ENCODE measurements at places on chromosomes 5 and 9.
A peak's percentile ranks its signal among the peaks of the same experiment; 100 is the strongest.

- no peak for DNase-seq
These were observed 6.2 kb downstream of the GZMA start for GRCh38 chr5:55108661-55109060.

- DNase-seq, result no peak
These were observed 602.6 kb upstream of the DAB2 start for GRCh38 chr5:40027400-40027799.

GRCh38 chr9:86046071-86046636, 53.2 kb downstream of the GOLM1 start:
- DNase-seq, result no peak

DNA sequence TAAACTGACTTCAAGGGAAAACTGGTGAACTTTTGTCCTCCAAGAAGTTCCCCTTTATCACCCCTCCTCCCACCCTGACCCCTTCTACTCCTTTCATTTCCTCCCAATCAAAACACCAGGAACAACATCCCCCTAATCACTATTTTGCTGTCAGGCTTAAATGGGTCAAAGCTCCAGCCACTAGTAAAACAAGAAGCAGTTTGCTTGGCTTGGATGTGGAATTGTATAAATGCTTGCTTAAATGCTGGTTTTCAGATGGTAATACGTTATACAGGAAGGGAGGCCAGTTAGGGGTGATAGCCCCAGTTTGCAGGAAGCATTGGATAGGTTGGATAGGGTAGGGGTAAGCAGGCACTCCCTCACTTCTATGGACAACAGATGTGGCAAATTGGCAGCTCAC, 473.6 kb downstream of the AGTPBP1 start:
- no peak for DNase-seq

DNA sequence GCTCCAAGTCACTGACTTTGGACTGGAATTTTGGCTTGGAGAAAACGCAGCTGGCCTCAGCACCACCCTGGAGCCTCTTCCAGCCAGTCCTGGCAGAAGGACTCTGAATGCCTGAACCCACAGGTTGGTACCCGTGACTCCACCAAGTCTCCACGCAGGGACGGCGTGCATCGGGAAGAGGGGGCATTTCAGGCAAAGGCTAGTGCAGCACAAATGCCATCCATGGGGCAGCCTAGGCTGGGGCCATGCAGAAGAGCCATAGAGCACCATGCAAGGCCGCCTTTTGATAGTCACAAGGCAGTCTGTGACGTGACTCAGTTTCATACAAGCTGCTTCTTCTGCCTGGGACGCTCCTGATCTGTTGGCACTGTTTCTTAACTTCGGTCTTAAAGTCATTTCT, 28.0 kb downstream of the GDNF start:
- no peak for DNase-seq

DNA sequence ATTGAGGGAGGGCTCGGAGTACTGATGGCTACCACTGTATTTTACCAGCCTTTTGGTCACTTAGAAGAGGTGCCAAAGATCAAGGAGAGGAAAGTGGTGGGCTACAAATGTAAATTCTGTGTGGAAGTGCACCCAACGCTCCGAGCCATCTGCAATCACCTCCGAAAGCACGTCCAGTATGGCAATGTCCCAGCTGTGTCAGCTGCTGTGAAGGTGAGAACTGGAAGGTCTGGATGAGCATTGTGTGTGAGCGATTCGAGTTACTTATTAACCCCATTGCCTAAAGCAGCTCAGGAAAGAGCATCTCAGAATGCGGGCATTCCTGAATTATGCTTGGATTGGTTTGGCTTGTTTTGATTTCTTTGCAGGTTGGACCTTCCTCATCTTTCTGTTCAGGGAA, 67.5 kb downstream of the ZNF462 start:
- DNase-seq, result no peak

DNA sequence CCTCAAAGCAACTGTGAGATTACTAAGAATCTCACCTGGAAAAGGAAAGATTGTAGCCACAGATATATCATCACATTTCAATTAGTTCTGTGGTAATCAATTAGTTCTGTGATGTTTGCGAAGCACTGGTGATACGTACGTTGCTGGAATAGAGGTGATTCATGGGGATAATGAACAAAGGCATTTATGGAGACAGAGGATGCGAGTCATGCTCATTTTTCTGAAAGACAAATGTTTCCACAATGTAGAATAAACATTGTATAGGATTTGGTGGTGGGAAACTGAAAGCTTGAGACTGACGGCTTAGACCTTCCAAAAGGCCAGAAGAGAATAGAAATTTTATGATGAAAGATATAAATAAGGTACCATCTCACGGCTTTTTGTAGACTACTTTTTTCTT, 507.3 kb upstream of the TYRP1 start:
- no peak for DNase-seq

- no peak for DNase-seq
These were observed 32.3 kb upstream of the UBTD2 start for GRCh38 chr5:172315587-172316493.

DNA sequence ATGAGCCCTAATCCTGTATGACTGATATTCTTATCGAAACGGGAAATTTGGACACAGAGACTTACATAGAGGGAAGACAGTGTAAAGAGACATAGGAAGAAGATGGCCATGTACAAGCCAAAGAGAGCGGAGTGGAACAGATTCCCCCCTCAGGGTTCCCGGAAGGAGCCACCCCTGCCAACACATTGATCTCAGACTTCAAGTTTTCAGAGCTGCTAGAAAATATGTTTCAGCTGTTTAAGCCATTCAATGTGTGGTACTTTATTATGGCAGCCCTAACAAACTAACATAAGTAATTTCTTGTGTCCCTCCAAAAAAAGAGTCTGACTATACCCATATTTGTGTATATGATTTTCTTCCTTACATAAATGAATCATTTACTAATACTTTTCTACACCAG, 128.0 kb upstream of the STC2 start:
- no peak for DNase-seq

- DNase-seq, result no peak
These were observed 86.3 kb downstream of the SLC44A1 start for GRCh38 chr9:105330755-105331154.

DNA sequence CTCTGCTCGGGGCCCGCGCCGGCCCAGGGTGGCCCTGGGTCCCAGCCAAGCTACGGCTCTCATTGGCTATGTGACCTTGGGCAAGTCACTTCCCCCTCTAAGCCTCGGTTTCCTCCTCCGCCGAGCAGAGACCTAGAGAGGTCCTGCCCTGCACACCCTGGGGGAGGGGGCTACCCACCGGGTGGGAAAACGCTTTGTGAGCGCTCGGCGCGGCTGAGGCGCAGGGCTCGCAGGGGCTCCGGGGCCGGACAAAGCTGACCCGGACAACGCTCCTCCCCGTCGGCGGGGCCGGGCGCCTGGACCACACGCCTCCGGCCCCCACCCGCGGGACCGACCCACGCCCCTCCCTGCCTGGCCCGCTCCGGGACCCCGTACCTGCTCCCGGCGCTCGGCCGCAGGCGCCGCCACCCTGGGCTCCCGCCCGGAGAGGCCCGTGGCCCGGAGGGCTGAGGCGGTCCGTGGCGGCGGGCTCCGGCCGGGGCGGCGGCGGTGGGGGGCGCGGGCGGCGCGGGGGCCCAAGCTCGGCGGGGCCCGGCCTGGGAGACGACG, 85.7 kb upstream of the MELK start:
- DNase-seq, result peak; percentile 11

DNA sequence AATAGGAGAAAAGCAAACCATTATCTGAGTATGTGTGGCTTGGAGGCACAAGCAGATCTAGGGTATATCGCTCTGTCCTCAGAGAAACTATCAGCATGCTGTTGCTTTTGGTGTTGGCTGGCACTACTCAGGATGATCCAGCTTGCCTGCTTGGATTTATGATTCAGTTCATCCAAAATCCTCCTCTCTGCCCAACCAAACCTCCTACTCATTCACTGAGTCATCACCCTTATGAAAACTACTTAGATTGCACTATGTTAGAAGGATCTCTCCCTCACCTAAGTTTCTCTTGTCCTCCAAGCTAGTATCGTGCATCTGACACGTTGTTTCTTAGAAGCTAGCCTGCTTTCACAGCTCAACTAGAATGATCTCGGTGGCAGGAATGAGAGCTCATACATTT, 14.2 kb upstream of the ZBED3 start:
- DNase-seq, result no peak

DNA sequence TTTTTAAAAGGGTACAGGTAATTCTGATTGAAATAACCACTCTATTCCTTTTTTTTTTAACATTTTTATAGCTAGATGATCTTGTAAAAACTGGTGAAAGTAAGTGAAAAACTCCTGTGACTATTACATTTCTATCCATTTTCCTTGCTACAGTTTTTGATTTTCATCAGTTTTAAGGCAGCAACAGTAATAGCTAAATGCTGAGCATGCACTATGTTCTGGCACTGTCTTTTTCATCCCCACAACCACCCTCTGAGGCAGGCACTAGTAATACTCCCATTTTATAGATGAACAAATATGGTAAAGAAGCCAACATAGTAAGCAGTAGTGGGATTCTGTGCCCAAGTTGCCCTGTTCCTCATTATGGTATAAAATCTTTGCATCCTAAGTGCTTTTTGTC, 113.0 kb upstream of the IL7R start:
- no peak for DNase-seq

GRCh38 chr9:98323051-98323830, 67.8 kb upstream of the TBC1D2 start:
- no peak for DNase-seq

DNA sequence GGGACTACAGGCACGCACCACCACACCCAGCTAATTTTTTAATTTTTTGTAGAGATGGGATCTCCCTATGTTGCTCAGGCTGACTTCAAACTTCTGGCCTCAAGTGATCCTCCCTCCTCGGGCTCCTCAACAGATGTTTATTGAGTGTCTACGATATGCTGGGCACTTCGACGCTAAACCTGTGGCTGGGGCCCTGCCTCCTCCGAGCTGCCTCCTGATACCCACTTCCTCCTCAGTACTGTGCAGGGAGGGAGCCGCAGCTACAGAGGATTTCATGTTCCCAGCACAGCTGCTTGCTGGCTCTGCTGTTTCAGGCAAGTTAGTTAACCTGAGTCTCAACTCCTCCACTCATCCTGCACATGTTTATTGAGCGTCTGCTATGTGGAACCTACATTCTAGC, 9.6 kb downstream of the AIF1L start:
- no peak for DNase-seq

DNA sequence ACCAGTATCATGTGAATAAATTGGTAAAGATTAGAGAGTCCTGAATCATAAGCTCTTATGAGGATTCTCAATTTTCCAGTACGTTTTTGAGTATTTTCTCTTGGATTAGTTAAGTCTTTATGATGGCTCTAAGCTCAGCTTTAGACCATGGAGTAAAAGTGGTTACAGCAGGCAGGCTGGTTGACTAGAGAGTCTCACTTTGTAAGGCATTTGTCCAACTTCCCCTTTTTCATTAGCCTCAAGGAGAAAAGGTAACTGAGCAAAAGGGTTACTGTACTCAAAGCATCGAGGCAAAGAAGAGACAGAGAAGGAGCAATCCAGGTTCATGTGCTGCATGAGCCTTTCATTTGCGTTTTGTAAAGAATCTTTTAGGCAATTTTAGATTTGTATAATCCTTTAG, 8.5 kb downstream of the NOP16 start:
- no peak for DNase-seq

GRCh38 chr5:45694255-45694814, 1.8 kb downstream of the HCN1 start:
- no peak for DNase-seq

DNA sequence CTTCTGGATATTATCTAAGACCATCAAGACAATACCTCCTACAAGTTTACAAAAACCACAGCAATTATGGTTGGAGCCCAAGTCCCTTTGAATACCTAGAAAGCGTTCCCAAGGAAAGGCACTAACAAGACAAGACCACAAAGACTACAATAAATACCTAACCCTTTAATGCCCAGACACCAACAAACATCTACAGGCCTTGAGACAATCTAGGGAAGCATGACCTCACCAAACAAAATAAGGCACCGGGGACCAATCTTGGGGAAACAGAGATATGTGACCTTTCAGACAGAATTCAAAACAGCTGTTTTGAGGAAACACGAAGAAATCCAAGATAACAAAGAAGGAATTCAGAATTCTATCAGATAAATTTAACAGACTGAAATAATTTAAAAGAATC, 37.8 kb downstream of the OXCT1 start:
- DNase-seq, result no peak

GRCh38 chr9:107446491-107446890, 43.1 kb downstream of the KLF4 start:
- DNase-seq, result no peak

DNA sequence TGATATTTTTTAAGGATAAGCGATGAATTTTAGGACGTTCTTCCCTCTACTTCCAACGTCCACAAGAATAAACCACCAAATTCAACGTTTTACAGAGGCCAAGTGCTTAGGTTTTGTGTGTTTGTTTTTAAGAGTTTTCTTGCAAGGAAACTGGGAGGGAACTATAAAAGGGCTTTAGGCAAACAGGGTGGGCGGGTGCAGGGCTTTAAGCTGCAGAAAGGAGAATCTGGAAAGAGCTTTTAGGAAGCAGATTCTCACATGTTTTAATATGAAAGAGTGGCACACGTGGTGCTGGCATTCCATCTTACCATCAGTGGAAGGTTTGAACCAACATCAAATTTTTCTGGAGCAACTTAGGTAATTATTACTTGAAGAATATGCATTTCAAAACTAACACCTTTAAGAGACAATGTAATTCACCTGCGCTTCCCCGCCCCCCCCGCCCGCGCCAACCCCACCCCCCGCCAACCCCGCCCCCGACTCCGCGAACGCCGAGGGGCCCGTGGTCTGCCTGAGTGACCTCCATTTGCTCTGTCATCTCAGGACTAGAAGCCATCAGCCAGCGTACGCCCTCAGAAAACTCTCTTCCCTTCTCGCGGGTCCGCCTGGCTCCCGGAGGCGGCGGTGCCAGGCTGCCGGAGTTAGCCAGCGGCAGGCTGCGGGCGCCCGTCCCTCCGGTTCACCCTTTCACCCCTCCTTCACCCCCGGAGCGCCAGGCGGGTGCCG, 911 bp upstream of the PIK3R1 start:
- no peak for DNase-seq

DNA sequence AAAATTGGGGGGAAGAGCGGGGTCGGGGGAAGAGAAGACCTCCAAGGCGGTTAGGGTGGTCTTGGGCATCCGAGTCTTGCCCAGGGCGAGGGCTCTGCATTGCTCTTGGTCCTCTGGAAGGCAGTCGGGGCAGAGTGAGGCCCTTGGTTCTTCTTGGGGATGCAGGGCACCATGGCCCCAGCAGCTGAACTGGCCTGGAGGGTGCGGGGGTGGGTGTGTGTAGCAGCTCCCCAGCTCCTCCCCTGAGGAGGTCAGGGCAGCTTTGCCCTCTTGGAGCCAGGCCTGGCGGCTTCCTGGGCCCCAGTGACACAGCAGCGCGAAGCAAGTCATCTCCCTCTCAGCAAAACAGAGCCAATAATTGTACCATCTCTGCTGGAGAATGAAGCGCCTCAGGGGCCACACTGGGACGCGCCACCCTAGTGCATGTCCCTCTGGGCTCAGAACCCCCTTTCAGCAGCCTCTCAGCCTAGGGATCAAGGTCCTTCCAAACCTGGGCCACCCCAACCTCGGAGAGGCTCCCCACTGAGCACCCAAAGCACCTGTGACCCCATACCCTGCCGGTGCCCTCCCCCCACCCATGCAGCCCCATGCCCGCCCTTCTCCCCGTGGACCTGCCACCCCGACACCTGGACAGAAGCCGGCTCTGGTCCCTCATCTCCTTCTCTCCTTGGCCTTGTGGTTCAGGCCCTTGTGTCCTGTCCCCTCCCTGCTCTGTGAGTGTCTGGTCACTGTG, 10.4 kb upstream of the RXRA start:
- DNase-seq, result no peak

GRCh38 chr5:10652606-10653005, 88.7 kb downstream of the ANKRD33B start:
- DNase-seq, result no peak

Data from stimulated activated CD8-positive, alpha-beta memory T cell treated with anti-CD3 and anti-CD28 coated beads, Interleukin-4, amount 100 ng/mL, for 1 hour (primary cell).